Activated T-cell treated with anti-CD3 and anti-CD28 coated beads for 48 hours (primary cell): ENCODE measurements at places on chromosomes 3 and 15.

DNA sequence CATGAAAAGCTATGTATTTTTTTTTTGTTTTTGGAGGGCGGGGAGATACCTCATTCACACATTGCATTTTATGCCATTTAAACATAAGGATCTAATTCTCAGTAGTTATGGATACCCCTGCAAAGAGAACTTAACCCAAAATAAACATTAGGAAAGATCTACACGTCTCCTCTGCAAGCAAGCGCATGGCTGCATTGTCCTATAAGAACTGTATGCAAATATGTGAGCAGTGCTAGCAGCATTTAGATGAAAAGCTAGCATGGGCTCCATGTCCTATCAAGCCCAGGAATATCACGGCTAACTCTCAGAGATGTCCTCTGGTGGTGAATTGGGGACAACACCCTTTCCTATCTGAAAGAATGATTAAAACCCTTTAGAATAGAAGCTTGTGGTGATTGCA, 292.8 kb downstream of the MEX3B start:
- DNase-seq: no peak

- DNase-seq: no peak
Measured at GRCh38 chr3:167711439-167711838, 23.3 kb downstream of the PDCD10 start.

- no peak for DNase-seq
Measured at GRCh38 chr3:141285570-141285969, 53.9 kb downstream of the PXYLP1 start.

- DNase-seq: no peak
Measured at GRCh38 chr3:149608987-149609386, 48.8 kb downstream of the WWTR1 start.

DNA sequence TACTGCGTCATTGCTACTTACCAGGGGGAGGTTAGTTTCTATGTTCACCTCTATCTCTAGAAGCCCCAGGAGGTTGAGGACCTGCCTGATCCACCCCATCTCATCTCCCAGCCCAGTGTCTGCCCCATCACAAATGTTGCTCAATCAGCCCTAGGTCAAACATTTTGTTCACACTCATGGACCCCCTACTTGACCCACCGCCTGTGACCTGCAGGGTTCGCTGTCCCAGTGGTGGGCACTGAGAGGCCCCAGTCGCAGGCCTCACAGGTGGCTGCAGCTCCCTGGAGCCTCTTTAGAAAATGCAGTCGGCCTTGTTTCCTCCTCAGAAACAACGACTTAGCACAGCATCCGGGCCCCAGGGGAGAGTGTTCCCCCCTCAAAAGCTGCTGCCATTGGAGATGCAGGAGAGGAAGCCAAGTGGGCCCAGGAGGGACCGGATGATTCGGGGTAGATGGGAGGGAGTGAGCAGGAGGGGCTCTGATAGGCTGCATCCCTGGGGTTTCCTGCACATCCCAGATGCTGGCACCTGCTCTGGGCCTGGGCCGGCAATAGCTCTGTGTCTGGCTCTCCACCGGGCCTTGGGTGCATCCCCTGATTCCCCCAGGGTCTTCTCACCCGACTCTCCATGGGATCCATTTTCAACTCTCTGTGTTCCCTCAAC, 18.4 kb upstream of the INSYN1 start:
- no peak for DNase-seq

DNA sequence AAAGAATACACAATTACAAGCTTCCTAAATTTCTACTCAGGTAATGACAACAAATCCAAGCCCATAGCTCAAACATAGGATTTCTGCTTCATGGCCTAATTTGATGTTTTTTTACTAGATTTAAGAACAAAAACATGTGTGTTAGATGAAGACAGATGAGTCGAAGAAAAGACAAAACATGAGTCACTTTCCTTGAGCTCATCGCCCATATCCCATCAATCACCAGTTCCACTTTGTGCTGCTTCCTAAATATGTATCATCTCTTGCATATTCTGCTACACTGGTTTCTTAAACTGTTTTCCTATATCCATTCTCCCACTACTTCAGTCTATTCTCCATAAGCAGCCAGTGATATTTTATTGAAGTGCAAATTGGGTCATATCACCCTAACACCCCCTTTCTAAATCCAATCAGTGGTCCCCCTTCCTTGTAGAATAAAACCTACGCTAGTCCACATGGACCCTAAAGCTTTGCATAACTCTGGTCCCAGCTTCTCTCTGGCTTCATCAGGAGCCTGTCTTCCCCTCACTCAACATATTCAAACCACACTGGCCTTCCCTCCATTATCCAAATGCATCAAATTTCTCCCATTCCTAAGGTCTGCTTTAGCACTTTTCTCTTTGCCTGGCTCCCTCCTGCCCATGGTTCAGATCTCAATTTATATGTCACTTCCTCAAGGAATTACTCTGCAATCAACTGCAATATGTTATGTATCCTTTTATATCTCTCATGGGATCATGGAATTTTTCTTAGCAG, 1033.9 kb downstream of the FHIT start:
- DNase-seq: no peak

DNA sequence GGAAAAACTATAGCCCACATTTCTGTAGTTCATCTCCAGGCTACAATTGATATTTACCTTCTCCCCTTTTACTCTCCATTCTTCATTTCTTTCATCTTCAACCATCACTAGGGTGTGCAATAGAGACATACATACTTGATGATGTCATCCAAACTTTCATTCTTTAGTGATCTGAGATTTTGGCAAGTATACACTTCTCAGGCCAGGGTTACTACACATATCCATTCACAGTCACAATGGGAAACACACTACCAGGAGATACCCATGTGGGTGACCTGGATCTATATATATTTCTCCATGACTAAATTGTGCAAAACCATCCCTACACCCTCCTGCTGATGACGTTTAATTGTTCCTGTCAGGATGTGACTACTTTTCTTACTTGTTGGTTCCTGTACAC, 769.5 kb upstream of the DPPA4 start:
- DNase-seq: no peak

GRCh38 chr3:161577662-161578061, 81.1 kb downstream of the OTOL1 start:
- DNase-seq: no peak

GRCh38 chr15:77393471-77393840, 26.4 kb downstream of the PEAK1 start:
- DNase-seq: no peak

- no peak for DNase-seq
Measured at GRCh38 chr15:42456531-42456930, 34.4 kb downstream of the ZNF106 start.

DNA sequence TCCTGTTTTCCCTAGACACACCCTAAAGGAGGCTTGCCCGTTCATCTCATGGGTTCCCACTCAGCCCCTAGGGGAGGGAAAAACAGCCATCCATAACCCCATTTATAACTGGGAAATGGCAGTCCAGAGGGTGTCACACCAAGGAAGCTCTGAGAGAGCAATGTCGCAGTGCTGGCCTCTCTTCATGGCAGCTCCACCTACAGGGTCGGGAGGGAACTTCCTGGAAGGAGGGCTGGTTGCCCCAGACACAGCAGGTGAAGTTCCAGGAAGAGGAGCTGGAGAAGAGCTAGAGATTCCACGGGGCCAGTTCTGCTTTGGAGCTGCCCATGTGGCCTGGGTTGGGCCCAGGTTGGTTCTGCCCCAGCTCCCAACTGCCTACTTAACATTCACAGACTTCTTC, 22.3 kb upstream of the LINGO1 start:
- no peak for DNase-seq

DNA sequence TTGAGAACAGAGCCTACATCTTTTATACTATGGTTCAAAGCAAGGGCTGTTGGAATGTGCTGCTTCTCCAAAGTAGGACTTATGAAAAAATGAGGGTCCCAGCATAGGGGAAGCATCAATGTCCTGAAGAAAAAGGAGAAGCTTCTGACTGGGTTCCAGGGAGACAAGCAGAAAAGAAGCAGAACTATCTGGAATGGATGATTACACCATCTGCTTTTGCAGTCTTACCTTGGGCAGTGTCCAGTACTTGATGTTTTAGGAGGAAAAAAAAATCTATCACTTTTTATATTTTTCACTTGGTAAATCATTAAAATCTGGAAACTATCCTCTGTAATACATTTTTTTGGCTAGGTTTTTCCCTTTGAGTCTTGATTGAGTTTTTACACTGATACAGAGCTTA, 57.9 kb upstream of the DPH6 start:
- DNase-seq: no peak

- DNase-seq: no peak
Measured at GRCh38 chr3:56591262-56591661, 34.3 kb downstream of the CCDC66 start.

DNA sequence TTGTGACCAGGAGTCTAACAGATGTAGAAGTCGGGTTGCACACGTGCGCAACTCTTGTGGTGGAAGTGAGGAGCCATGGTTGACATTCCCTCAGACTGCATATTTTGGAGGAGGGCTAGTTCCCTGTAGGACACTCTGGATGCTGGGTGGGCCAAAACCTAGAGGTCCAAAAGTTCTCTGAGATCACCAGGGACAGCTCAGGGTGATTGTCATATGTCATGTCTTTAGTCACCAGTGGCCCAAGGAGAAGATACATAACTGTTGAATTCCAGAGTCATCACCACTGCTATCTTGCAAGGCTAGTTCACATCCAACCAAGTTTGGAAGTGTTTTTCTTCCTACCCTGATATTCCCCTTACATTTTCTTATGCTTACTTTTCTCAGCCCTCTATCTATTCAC, 95.2 kb upstream of the C3orf80 start:
- DNase-seq: no peak

- no peak for DNase-seq
Measured at GRCh38 chr3:80550174-80550573, 782.4 kb upstream of the ROBO1 start.

GRCh38 chr15:32736701-32737061, 18.9 kb downstream of the GREM1 start:
- no peak for DNase-seq

DNA sequence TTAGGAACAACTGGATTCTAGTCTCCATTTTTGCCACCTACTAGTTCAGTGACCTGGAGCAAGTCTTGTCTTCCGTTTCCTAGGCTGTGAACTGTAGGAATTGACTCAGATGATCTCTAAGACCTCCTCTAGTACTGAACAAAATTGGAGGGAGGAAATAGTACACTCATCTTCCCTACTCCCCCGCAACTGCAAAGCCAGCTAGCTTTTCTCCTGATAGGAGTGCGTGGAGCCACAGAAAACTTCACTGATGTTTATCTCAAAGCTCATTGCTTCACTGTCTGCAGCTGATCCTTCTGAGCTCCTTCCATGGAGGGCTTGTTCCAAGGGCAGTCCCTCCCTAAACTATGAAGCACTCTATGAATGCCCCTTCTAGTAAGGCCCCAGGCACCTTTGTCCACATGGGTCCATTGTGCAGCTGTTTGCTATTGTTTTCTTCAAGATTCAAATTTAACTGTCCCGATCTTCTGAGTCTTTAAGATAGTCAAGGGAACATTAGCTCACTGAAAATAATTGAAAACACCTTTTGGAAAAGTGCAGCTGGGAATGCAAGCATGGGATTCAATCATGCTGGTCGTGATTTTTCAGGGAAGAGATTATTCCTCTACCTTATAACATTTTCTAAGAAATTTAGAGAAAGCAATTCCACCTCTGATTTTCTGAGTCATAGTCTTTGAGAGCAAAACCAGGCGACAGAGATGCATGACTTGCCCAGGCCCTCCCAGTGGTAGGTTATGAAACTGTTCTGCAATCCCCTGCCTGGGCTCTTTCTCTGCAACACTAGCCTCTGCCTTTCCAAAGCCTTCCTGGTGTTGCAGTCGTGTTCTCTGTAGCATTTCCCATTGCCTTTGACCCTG, 24.3 kb downstream of the FILIP1L start:
- DNase-seq: no peak

DNA sequence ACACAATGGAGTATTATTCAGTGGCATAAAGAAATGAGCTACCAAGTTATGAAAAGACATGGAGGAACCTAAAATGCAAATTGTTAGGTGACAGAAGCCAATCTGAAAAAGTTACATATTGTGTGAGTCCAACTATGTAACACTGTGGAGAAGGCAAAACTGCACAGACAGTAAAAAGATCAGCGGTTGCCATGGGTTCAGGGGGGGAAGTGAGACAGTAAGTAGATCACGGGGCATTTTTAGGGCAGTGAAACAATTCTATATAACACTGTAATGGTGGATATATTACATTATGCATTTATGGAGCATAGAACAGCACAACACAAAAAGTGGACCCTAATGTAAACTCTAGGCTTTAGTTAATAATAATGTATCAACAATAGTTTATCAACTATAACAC, 17.6 kb downstream of the CBLB start:
- no peak for DNase-seq

DNA sequence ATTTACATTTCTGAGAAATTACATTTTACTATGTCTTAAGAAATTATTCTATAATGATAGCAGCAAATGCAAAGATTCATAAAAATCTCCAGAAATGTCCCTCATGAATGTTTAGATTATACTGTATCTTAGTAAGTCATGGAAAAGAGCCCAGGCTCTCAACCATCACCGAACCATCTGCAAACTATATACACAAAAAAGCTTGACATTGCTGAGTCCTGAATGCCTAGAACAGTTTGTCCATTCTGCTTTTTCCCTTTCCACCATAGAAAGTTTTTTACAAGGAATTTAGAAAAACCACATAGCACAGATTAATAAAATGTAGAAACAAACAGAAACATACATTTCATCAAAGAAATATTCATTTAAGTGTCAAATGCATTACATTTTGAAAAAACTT, 83.6 kb downstream of the MYO9A start:
- no peak for DNase-seq

GRCh38 chr3:158072790-158073189, 33.4 kb downstream of the SHOX2 start:
- DNase-seq: no peak

DNA sequence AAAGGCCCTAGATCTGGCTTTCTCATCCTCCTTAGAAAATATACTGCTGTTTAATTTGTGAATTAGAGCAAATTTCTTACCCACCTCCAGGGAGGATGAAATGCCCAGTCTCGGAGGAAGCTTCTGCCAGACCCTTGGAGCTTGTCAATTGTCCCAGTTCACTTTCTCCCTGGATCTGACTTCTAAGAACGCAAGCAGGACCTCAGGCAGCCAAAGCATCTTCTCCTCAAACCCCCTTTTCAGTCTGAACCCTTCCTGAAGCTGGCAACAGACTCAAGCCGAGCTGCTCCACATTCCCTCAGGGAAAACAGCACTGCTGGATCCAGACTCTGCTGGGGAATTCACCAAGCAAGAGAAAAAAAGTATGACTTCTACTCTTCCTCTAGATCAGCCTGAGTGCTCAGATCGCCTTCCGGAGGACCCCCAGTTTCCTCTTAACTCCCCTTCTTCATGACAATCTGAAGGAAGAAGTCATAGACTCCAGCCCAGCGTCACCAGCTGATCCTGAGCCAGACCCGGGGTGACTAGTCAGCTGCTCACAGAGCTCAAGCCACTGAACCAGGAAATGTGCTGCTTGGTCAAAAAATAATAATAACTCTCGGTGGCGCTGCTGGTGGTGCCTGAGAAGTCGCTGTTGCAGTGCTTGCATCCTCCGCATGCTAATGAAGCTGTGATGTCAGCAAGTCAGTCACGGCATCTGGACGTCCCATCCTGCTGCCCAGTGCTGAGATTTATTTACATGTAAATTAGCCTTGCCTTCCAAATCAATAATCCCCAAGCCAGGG, at the start of gene PRICKLE2:
TSS of gene PRICKLE2 (minus strand) at position 641 of the 785 bp plus-strand sequence. CDS start 26,539 bp downstream, outside the sequence.
- DNase-seq: no peak

GRCh38 chr3:7962301-7962700, 539.3 kb upstream of the LMCD1 start:
- no peak for DNase-seq

- DNase-seq: no peak
Measured at GRCh38 chr3:162022911-162023310, 526.3 kb downstream of the OTOL1 start.

- DNase-seq: no peak
Measured at GRCh38 chr15:72902919-72903260, 119.3 kb upstream of the ADPGK start.
